Bone marrow (tissue), 2 donors: ENCODE measurements at places on chromosomes 3 and 15.

DNA sequence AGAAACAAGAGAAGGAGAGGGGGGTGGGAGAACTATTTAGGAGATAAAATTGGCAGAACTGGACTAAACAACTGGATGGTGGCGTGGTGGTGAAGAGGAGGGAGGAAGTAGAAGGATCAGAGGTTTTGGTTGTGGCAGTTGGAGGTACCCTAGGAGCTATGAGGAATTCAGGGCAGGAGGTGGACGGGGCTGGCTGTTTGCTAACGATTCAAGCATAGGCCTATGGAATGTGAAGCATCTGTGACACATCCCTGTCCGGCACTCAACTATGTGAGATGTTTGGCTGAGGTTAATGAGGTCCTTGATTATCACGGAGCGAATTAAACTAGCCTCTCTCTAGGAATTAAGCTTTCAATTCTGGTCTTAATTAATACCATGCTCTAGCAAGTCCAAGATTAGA lies 13.5 kb downstream of the TARS3 start:
- DNase-seq: no peak

DNA sequence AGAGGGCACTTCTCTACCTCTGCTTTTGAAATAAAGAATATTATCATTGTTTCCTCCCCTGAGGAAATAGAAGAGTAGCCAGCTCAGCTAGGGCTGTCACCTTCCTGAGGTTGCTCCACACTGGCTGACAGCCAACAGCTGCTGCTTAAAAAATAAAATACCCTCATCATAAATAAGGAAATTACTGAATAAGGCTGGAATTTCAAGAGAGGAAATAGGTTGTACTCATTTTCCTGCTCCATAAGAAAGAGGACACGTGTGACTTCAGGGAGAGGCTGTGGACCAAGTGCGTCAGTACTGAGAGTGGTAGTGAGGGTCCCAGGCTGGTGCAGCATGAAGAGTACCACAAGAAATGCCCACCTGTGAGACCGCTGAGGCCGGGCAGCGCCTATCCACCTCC lies 8.1 kb upstream of the C2CD4B start:
- no peak for DNase-seq

DNA sequence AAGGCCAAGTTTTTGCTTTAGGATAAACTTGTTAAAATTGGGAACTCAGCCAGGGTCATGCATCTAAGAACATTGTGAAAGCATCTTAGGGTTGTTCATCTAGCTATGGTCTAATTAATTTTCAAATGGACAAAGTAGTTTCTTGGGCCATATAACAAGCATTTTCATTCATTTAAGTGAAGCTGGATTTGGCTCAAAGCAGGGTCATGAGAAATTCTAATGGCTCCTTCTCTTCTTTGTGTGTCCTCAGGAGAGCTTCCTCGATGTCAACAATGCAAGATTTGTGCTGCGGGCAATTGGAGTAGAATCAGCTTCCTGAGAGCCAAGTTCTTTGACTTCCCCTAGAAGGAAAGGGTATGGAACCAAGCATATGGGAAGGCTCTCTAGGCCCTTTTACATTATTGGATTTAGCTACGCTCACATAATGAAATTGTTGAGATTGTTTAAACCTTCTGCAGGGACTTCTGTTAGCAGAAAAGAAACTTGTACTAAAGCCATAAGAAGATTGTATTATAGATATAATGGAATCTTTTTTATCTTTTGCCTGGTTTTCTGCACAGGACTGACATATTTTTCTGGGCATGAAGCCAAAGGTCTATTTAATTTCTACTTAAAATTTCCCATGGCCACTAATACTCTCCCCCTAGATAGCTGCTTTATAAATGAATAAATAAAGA lies 1.8 kb upstream of the SAMMSON start:
- DNase-seq: no peak

- no peak for DNase-seq
Measured at GRCh38 chr15:40825661-40826422, 2.7 kb downstream of the PPP1R14D start.

- no peak for DNase-seq
Measured at GRCh38 chr15:47514200-47514652, 203.1 kb upstream of the SEMA6D start.

- no peak for DNase-seq
Measured at GRCh38 chr3:12483410-12483809, 870 bp upstream of the TSEN2 start.

- DNase-seq: no peak
Measured at GRCh38 chr15:40591389-40591788, 2.7 kb upstream of the KNL1 start.

DNA sequence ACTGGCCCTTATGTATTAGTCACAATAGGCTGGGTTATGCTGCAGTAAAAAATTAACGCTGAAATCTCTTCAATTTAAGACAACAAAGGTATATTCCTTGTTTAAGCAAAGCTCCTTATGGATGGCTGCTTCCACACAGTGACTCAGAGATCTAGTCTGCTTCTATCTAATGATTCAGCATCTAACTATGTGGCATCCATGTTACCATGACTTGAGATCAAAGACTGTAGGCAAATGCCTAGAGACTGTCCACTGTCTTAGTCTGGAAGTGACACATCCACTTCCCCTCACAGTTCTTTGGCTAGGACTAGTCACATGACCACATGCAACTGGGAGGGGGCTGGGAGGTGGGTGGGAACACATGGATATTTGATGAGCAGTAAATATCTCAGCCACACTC lies 61.3 kb upstream of the PSMD6 start:
- DNase-seq: no peak

GRCh38 chr3:195107593-195107992 lies 163.4 kb downstream of the XXYLT1 start:
- DNase-seq: no peak

DNA sequence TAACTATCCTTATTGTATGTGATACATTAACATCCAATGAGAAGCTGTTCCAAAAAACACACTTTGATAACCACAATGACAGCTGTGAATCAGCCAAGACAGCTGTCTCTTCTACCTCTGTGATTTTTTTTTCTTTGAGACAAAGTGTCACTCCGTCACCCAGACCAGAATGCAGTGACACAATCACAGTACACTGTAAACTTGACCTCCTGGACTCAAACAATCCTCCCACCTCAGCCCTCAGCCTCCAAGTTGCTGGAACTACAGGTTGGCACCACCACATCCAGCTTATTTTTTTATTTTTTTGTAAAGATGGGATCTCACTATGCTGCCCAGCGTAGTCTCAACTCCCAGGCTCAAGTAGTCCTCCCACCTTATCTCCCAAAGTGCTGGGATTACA lies 73.5 kb upstream of the TMCO5A start:
- DNase-seq: no peak

- no peak for DNase-seq
Measured at GRCh38 chr3:38608086-38608775, 41.3 kb downstream of the SCN5A start.

DNA sequence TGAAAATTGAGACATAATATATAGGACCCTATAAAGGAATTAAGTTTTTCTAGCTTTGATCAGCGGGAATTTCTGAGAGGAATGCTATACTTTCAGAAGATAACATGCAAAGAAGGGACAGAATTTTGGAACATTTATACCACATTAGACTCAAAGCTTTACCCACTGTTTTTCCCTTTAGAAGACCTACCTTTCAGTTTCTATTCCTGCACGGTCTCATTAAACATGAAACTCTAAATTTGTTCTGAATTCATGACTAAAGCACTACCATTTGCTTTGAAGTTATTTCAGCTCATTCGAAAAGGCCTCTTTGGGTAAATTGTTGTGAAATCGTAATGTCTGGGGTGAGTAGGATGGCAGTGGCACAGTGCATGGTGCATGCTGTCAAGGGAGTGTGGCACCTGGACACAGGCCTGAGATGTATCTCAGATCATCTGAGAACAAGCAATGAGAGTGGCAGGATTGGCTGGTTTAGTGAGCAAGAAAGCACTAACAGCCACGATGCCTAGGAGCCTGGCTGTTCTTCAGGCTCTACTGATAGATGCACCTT lies 42.5 kb downstream of the CHCHD4 start:
- DNase-seq: no peak

DNA sequence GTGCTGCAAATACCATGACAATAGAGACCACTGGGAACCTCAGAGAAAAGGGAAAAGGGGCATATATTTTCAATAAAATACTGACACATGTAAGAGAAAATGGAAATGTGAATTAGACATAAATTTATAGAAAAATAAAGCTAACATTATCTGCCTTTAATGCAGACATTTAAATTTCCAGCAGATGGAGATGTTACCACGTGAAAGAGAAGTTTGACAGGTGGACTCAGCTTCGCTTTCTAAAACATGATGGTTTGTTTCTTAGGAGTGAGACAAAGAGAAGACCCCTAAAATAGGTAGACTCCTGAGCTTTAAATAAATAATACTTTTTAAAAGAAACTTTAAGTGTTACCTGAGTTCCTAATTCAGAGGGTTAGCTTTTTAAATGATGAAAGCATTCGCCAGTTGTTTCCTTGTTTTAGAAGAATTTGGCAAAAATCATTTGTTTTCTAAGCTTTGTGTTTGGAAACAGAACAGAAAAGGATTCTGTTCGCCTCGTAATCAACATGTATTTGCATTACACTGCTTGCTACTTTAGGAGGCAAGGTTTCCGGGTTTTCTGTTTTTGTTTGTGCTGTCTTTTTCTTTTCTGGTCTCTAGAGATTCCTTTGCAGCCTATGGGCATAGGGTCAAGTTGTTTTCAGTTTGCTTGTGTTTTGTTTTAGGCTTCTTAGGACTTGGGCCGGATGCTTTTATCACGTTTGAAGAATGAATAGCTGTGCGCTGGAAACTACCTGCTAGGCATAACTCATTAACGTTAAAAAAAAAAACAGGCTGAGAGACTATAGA lies 271.4 kb downstream of the THSD4 start:
- no peak for DNase-seq

DNA sequence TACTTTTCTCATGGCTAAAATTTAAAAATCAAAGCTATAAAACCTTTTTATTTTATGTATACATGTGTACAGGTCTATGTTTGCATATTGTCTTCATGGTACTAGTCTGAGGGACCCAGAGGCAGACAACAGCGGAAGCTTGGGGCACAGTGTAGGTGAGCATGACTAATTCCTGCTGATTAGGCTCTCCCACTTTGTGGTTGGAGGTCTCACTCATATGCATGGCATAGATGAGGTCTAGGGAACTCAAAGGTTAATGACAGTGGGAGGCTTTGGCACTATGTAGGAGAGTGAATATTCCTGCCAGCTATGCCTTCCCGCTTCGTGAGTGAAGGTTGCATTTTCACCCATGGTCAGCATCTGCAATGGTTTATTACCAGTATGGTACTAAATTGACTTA lies 47.5 kb upstream of the AADACL2 start:
- no peak for DNase-seq

GRCh38 chr3:14340960-14341708 lies 61.3 kb upstream of the SLC6A6 start:
- DNase-seq: no peak

DNA sequence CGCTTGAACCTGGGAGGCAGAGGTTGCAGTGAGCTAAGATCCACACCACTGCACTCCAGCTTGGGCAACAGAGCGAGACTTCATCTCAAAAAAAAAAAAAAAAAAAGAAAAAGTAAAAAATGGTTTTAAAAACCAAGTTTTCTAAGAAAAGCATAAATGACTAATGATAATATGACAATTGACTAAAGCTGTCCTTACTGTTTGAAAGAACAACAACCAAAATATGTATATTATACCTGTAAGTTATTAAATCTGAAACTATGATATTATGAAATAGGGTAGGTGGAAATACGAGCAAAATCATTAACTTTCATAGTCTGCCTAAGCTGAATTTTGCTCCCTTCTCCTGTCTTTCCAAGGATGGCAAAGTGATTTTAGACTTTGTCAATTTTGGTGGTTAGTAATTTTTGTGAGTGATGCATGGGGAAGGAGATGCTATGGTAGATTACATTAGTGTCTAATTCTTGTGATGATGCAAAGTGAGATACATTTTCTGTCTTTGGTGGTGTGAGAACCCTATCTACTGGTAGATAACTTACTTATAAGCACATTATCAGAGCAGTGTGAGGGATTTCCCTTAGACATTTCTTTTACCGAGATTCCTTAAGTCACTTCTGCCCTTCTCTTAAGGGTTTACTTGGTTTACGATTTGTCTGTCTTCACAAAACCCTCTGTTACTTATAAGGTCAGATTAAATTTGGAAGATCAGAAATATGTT lies 10.6 kb upstream of the CHD2 start:
- no peak for DNase-seq

DNA sequence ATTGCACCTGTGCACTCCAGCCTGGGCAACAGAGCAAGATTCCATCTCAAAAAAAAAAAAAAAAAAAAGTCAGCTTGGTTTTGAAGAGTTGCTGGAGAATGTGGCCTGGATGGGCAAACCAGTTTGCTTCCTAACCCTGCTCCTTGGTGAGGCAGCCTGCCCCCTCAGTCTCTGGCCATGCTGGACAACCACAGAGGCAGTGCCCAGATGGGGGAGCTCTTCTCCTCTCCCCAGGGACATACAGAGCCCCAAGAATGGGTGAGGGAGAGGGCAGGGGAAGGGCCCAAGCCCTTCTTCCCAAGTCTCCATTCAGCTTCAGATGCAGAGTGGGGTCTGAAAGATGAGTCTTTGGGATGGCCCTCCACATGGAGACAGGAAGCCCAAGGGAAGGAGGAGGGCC lies 27.9 kb downstream of the CD276 start:
- DNase-seq: no peak

- DNase-seq: no peak
Measured at GRCh38 chr15:58212909-58213526, 74.8 kb downstream of the AQP9 start.

DNA sequence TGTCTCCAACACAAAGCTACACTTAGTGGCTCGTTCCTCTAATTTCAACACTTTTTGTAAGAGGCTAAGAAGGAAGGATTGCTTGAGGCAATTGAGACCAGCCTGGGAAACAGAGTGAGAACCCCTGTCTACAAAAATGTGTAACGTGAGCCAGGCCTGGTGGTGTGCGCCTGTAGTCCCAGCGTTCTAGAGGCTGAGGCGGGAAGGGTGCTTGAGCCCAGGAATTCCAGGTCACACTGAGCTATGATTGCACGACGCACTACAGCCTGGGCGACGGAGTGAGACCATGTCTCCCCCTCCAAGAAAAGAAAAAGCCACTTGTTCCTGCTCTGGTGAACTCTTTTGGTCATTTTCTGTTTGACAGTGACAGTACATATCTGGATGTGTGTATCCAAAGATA lies 127.9 kb downstream of the GABRB3 start:
- DNase-seq: no peak

DNA sequence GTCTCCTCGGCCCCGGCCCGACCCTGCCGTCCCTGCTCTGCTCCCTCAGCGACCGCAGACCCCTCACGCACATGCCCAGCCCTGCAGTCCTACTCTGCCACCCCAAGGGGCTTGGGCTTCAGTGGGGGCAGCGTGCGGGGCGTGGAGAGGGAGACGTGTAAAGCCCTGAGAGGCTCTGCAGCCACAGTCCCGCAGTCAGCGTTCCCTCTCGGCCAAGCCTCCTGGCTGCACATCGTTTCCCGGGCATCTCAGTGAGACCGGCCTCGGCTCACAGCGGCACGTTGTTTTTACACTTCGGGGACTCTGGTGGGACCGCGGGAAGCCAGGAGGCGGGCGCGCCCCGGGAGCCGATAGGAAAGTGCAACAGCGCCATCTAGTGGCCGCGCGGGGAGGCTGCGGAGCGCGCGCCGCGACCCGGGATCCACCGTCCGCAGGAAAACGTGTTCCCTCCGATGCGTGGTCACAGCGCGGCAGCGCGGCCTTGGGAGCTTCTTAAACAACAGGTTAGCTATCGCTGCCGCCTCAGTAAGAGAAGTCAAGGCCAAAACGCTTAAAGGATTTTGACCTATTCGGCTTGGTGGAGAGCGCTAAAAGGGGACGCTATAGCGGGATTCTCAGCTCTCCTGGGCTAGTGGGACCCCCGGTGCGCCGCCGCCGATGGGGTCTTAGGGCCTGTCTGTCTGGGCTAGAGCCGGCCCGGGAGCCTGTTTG lies 226.8 kb upstream of the IGF1R start:
- DNase-seq: no peak
